ENCODE measurements at places on chromosomes 16 and 17.
A peak's percentile ranks its signal among the peaks of the same experiment; 100 is the strongest.

DNA sequence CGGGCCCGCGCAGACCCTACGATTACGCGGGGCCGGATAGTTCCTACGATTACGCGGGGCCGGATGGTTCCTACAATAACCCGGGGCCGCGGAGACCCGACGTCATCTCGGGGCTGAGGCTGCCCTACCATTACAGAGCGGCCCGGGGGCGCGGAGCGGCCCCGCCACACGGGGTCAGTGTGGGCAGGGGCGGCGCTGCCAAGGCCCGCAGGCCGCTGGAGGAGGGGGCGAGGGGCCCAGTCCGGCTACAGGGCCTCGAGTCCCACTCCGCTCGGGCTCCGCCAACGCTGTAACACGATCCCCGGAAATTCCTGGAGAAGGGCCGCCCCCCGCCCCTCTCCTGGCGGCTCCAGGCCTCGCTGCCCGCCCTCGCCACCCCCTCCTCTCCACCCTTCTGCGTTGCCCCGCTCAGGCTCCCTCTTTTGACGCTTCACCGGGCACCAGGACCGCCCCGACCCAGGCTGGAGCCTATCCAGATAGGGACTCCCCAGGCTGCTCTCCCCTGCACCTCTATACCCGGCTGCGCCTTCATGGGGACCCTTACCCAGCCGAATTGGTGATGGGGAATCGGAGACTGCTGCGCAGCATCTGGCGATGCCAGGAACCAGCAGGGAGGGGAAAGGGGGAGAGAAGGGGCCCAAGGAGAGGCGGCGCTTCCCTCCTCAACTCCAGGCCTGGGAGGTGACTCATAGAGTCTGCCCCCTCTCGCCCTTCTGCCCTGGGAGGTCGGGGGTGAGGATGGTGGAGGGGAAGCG is at the start of gene RAB34:
TSS of gene RAB34 (minus strand) at position 291 of the 755 bp plus-strand sequence. CDS start 602 bp downstream, outside the sequence.
- no peak for DNase-seq

- DNase-seq, result peak; percentile 12
Measured at GRCh38 chr17:30323895-30324319, 9.9 kb downstream of the TMIGD1 start.

- DNase-seq, result no peak
Measured at GRCh38 chr17:31295489-31295871, 1.6 kb downstream of the OMG start.

GRCh38 chr17:79023886-79024771 is at the start of gene C1QTNF1:
TSS of gene C1QTNF1 (plus strand) at chr17:79024169. CDS start at chr17:79043969, 19,800 bp downstream.
- no peak for DNase-seq

- no peak for DNase-seq
Measured at GRCh38 chr16:67129422-67129821, 19.7 kb downstream of the PHAF1 start.

- no peak for DNase-seq
Measured at GRCh38 chr16:53091466-53092211, 36.8 kb downstream of the CHD9 start.

GRCh38 chr17:29243792-29244191 is 2.9 kb upstream of the CRYBA1 start:
- DNase-seq, result no peak

DNA sequence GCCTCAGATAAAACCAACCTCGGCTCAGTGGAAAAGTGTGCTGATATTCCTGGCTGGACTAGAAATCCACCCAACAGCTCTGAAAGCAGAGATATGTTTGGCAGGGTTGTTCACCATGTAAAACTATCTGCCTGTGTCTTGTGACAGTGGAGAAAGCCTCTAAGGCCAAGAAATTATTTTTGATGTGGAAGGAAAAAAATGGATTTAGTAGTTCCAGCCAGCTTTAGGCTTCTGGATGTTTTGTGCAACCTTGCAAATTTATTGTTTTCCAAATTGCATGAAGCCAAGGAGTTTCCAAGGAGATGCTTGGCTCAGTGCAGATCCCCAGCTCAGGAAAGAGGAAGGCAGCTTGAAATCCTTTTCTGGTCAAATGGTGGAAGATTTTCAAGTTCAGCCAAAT is 31.6 kb downstream of the TEKT5 start:
- no peak for DNase-seq

DNA sequence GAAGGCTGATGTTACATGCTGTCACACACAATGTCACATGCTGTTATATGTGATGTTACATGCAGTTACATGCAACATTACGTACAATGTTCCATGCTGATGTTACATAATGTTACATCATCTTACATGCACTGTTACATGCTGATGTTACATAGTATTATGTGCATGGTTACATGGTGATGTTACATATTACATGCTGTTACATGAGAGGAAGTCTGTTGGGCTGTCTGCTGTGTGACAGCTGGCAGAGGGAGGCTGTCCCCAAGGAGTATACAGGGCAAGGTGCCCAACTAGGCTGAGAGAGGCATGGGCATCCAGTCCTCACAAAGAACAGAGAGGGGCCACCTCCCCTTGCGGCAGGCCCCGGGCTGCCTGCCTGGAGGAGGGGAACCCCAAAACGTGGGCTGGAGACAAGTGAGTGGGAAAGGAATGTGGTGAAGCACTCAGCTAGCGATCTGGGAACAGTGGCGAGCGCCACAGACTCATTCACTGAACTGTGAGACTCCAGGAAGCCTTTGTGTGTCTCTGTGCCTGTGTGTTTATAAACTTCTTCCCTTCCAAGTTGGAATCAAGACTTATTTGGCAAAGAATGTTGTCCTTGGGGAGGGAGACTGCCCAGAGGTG is 30.6 kb downstream of the TMEM92 start:
- DNase-seq, result no peak

GRCh38 chr17:17048106-17048505 is 5.8 kb downstream of the MPRIP start:
- DNase-seq, result no peak

- DNase-seq, result no peak
Measured at GRCh38 chr16:66154801-66155200, 211.7 kb upstream of the CDH5 start.

DNA sequence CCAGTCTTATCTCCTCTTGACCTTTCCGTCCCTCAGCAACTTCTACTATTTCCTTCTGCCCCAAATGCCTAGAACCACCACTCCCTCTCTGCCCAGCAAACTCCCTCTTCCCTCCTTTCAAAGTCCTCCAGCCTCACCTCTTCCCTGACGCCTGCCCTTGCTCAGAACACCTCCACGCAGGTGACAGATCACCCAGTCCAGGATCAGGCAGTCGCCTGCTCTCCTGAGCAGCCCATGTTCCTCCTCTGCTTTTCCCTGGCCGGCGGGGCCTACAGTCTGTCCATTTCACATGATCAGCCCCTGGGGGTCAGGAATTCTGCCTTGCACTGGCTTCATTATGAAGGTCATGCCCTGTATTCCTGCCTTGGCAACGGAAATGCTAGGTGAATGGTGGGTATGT is 422 bp downstream of the CD300LF start:
- DNase-seq, result no peak

DNA sequence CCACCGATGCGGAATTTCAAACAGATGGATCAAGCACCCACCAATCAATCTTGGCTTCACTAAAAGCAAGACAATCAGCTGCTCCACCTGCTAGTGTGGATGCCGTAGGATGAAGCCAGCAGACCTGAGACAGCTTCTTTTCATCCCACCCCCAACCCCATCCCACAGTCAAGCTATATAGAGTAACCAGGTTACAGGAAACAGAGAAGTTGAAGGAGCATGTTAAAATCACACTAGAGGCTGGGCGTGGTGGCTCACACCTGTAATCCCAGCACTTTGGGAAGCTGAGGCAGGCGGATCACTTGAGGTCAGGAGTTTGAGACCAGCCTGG is 37.7 kb downstream of the CMTM4 start:
- no peak for DNase-seq

GRCh38 chr17:37373530-37374159 is 2.1 kb upstream of the C17orf78 start:
- peak; percentile 65 for DNase-seq

- no peak for DNase-seq
Measured at GRCh38 chr16:70753228-70753627, 47.7 kb downstream of the VAC14 start.

DNA sequence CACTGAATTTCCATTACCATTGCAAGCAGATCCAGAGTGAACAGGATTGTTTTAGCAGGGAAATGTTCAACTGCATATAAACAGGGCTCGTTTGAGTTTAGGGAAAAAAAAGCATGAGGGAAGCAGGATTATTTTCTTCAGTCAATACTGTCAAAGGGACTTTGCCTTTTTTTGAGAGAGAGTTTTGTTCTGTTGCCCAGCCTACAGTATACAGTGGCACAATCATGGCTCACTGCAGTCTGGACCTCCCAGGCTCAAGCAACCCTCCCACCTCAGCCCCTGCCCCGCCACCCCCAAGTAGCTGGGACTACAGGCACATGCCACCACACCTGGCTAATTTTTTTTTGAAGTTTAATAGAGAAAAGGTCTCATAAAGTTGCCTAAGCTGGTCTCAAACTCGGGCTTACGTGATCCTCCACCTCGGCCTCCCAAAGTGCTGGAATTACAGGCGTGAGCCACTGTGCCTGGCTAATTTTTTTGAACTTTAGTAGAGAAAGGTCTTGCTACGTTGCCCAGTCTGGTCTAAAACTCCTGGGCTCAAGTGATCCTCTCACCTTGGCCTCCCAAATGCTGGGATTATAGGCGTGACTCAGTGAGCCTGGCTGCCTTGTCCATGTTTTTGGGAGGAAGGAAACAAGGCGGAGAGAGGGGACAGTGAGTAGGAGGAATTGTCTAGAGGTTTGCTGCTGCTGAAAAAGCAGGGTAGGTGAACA is 14.8 kb downstream of the PKD1L3 start:
- DNase-seq, result no peak

DNA sequence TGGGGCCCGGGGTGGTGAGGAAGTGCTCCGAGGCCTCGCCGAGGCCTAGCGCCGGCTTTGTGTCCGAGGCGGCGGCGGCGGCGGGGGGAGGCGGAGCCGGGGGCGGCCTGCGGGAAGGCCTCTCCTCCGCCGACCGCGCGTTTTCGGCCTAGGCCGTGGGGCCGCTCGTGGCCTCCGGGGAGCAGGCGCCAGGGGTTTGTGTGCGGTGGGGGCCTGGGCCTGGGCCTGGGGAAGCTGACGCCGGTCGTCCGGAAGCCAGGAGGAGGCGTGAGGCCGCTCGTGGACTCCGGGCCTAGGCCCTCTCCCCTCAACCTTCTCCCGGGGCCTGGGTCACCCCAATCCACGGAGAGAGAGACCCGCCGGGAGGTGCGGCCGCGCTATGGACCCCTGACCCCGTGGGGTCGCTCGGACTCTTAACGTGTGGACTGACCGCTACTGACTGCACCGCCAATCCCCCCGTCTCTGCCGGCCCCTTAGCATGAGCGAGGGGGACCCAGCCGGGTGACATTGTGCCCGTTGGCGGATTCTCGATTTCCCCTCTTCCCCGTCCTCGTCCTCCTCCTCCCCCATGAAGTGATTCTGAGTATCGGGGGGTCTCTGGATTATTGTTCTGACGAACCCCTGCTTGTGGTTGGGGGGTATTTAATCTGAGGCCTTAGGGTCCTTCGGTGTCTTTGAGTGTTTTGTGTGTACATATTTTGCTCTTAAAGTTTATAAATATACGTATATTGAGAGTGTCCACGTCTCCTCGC is 660 bp downstream of the RBBP6 start:
- no peak for DNase-seq

DNA sequence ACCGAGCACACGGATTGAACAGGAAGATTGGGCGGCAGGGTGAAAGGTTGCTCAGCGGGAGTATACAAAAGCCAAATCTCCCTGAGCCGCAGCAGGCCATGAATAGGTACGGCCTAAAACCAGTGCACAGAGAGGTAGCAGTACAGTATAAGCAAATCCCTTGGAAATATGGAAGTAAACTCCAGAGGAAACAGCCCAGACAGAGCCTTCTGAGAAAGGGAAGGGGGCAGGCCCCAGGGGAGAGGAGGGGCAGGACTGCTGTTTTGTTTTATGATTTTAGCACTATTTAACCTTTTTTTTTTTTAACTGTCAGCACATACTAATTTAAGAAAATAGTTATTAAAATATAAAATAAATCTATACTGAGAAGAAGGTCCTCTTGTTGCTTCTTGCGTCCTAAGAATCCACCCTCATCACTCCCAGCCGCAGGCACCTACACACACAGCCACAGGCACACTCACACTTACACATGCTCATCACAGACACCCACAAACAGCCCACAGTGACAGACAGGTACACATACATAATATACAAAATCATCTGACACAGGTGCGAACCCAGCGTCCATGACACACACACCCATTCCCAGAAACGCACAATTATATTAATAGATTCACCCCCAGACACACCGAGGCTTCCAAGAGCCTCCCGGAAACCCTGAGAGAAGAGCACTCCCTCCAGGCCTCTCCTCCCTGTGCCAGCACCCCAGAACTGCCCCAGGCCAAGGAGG is 12.8 kb downstream of the PLXDC1 start:
- no peak for DNase-seq

- no peak for DNase-seq
Measured at GRCh38 chr16:66309-67182, 5.9 kb downstream of the RHBDF1 start.

GRCh38 chr17:79005063-79005861 is 4.3 kb downstream of the CANT1 start:
- no peak for DNase-seq

GRCh38 chr16:556474-557173 is 3.6 kb upstream of the PRR35 start:
- DNase-seq, result no peak

- DNase-seq, result no peak
Measured at GRCh38 chr17:66671156-66671555, 163.8 kb upstream of the CACNG5 start.

DNA sequence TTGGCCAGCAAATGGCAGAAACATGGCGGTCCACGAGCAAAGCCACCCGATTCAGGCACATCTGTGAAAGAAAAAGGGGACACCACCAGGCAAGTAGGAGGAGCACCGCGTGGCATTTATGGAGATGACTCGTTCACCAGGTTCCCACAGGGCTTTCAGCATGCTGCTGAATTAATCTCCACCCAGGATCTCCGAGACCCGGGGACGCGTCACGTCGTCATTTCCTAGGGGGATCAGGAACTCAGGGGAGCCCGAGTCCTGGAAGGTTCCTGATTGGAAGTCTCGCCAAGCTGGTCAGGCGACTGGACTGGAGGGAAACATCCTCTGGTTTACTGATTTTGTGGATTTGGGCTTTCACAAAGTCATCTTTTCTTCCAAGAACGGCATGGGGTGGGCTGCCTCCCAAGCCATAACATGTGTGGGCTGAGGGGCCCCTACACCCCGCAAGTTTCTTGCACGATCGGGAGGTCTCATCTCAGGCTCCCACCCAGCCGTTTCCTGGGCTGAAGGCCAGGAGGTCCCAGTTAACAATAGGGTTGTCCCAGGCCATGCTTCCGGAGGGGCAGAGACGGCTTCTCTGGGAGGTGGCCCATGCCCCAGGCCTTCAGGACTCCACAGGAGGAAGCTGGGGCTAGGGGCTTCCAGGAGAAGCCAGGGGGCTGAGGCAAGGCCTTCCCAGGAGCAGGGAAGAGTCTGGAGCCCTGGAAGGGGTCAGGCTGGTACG is 645 bp downstream of the DNAH17 start:
- DNase-seq, result no peak

GRCh38 chr17:74443516-74444296 is 11.8 kb downstream of the GPRC5C start:
- no peak for DNase-seq
